ENCODE measurements at places on chromosomes 4 and X. TPM values are rescaled to one million over a fixed set of nuclear protein-coding genes. Genes with fewer than 3 reads are reported as not detected.
A peak's percentile ranks its signal among the peaks of the same experiment; 100 is the strongest.

Gene ADH7
- total RNA-seq, result 1.2 TPM

Gene HS6ST2
- total RNA-seq, result 1.9 TPM

Gene CT83
- total RNA-seq, result not detected

Gene TSPAN7
- 6.5 TPM for total RNA-seq

DNA sequence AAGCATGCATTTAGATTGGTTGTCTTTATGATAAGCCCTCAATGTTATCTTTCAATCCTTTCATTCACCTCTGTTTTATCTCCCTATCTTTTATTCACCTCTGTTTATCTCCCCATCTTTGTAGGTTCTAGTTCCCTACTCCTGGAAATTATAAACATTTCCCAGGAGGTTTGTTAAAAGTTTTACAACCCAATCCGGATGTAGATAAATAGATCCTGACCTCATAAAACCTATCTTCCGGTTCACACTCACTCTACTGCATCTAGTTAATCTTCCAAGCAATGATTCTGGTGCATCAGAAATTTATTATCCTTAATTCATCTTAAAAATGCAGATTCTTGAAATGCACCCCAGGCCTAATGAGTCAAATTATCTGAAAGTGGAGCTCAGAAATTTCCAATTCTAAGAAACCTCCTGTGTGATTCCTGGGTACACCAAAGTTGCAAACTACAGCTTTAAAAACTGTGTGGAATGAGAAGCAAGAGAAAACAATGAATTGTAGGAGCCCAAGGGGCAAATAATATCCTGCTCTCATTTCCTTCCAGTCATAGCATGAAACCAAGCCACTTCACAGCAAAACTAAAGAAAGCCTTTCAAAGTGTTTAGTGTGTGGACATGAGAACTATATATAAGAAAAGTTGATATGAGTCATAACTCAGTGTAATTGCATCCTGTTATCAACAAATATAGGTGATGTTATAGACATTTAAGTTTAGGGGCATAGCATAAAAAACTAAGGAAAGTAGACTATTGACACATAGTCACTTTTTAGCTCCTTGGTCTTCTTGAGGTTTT is 51.1 kb upstream of the UGT8 start:
- no peak for ATAC-seq

DNA sequence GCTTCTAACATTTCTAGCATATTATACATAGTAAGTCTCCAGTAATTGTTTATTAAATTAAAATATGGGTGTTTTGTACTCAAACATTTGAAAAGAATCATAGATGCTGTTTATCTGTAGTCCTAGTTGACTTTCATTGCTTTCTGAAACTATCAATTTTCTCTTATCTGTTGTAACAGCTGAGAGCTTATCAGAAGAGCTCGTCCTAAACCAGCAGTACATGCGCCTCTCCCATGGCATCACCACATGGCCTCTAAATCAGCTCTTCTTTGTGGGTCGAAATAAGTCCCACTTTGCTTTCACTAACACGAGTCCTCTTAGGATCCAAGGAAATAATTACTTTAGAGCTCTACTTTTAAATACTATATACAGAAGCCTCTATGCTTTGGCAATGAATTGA is 55.1 kb downstream of the PPP3CA start:
- ATAC-seq, result no peak

DNA sequence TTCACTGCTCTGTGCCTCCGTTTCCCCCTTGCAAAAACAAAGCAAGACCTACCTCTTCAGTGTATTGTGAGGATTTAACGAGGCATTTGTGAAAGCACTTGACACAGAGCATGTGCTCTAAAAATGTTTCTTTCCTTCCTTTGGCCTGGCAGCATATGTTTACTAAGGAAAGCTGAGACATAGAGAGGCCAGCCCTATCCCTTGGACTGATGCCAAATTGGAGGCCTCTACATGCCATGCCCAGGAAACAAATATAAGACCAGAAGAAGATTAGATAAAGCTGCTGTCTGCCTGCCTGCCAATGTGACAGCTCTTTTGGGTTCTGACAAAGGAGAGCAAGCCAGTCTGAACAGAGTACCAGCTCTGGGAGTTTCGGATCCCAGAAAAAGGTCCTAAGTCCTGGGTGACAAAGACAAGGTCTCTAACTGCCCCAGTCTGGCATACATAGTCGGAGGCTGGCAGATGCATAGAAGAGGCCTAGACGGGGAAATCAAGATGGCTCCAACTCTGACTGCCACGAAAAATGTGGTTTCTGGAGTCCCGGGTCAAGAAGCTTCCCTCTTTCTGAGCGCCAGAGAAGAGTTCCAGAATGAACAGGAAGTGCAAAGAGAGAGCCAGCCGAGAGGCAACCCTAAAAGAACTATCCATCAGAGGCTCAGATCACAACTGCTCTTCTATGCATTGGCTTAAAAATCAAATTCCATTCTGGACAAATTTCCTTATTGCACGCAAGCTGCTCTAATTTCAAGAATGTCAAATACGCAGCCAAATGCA is 25.8 kb downstream of the OTUD6A start:
- no peak for ATAC-seq

DNA sequence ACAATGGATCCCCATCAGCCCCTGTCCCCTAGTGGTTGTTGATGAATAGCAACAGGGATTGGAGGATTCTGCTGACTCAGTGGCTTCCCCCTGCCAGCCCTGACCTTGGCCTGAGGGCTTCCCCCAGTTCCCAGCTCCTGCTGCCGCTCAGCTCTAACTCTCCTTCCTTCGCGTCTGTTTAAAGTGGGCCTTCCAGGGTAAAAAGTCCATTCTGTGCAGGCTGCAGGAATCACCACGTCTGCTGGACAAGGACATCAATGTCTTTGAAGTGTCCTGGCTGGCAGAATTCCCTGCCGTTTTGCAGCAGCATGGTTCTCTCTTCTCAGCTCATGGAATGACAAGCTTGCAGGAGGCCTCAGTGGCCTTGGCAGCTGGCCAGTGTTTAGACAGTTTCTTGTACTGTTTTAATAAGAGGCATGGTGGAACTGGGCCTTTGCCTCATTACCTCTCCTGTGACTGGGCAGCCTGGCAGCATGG is 152.5 kb upstream of the STX18 start:
- ATAC-seq, result no peak

- peak; percentile 23 for ATAC-seq
These were observed 593 bp downstream of the ELF4 start for GRCh38 chrX:130109429-130110378.

DNA sequence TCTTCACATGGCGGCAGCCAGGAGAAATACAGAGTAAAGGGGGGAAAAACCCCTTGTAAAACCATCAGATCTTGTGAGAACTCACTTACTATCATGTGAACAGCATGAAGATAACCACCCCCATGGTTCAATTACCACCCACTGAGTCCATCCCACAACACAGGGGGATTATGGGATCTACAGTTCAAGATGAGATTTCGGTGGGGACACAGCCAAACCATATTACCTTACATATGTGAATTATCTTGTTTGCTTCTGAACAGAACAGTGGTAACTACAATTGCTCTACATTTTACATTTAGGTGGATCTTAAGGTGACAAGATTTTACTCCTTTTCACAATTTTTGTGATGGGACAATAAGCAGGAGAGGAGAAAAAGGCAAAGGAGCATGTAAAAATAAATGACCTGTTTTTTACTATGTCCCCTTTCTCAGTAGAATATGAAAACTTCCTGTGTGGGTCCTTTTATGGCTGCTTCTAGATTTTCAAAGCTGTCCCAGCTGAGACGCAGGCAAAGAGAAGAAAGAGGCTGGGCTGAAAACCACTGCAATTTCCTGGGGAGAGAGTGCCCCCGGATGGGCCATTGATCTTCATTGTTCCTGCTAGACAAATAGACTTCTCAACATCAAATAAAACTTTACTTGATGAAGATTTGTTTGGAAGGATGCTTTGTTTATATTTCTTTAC is 45.9 kb upstream of the PGM2 start:
- no peak for ATAC-seq

Data from gastroesophageal sphincter (tissue), 4 donors.